GM23248 (cell line): ENCODE measurements at places on chromosomes 2 and 18.
A peak's percentile ranks its signal among the peaks of the same experiment; 100 is the strongest.

- no peak for DNase-seq
Measured at GRCh38 chr18:58027341-58027740, 16.7 kb upstream of the NEDD4L start.

DNA sequence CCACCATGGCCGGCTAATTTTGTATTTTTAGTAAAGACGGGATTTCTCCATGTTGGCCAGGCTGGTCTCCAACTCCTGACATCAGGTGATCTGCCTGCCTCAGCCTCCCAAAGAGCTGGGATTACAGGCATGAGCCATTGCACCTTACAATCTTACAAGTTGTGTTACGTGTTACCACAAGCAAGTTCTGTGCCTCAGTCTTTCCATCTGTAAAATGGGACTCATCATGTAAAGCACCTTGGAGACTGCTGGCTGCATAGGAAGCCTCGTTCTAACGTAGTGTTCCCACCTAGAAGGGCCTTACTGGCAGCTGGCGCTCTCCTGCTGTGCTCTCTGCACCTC, 10.0 kb downstream of the DNAJB2 start:
- DNase-seq: no peak

GRCh38 chr2:190809139-190809764, 71.4 kb upstream of the GLS start:
- DNase-seq: no peak

GRCh38 chr18:76497021-76497420, 2.0 kb upstream of the ZNF516 start:
- no peak for DNase-seq

GRCh38 chr2:16168506-16169264, 228.3 kb downstream of the MYCN start:
- no peak for DNase-seq

DNA sequence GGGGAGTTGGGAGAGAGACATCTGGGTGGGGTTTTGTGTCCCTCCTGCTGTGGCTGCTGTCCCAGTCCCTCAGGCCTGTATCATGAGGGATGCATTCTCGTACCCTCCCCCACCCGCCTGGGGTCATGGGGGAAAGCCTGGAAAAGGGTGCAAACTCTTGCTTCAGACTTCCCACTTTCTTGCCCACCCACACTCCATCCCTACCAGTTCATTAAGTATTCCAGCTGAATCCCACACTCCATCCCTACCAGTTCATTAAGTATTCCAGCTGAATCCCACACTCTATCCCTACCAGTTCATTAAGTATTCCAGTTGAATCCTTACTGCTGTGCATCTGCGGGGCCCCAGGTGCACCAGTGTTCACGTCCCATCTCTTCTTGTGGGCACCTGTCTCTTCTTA, 116.3 kb downstream of the ACAA2 start:
- no peak for DNase-seq

DNA sequence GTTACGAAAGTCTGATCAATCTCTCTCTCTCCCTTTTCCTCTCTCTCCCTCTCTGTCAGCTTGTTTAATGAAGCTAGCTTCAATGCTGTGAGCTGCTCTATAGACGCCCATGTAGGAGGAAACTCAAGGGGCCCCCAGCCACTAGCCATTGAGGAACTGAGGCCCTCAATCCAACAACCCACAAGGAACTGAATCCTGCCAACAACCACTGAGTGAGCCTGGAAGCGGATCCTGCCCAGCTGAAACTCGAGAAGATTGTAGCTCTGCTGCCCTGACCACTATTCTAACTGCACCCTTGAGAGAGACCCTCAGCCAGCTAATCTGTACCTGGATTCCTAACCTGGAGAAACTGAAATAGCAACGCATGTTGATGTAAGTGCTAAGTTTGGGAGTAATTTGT, 129.2 kb downstream of the BCL11A start:
- DNase-seq: no peak

DNA sequence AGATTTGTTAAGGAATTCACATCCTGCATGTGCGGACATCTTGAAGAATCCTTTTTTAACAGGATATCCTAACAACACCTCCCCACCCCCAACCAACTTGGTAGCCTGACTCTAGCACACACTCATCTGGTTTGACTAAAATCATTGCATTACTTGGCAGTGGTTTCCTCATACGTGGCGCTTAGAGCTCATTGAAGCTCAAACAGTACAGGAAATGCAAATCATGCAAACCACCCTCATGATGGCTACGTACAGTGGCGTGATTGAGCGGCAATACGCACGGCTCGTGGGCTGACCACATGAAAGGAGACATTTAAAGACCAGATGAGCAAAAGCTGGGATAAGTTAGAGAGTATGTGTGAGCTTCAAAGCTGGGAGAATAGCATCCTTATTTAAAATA, 336.2 kb downstream of the ZEB2 start:
- DNase-seq: peak; percentile 90

GRCh38 chr2:171957061-171957460, 34.8 kb downstream of the HAT1 start:
- peak; percentile 42 for DNase-seq

DNA sequence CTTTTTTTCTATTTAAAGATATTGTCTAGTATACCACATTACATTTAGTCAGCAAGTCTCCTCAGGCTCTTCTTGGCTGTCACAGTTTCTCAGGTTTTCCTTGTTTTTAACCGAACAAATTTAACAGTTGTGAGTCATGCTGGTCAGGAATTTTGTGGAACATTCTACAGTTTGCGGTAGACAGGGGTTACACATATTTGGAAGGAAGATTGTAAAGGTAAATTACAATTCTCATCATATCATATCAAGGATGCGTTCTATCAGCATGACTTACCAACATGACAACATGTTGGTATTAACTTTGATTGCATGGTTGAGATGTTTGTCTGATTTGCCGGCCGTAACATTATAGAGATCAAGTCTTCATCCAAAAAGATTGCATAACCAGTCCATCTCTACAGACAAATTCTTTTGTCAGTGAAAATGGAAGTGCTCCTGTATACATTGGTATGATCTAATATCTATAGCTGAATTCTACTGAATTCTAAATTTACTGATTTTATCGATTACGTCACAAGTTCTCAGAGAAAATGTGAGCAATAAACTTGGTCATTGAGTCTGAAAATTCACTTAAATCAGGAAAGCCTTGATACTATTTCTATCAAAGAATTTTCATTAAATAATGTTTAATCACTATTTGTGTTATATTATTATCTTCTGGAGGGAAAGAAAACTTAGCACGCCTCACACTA, 664.4 kb upstream of the SLC8A1 start:
- no peak for DNase-seq

DNA sequence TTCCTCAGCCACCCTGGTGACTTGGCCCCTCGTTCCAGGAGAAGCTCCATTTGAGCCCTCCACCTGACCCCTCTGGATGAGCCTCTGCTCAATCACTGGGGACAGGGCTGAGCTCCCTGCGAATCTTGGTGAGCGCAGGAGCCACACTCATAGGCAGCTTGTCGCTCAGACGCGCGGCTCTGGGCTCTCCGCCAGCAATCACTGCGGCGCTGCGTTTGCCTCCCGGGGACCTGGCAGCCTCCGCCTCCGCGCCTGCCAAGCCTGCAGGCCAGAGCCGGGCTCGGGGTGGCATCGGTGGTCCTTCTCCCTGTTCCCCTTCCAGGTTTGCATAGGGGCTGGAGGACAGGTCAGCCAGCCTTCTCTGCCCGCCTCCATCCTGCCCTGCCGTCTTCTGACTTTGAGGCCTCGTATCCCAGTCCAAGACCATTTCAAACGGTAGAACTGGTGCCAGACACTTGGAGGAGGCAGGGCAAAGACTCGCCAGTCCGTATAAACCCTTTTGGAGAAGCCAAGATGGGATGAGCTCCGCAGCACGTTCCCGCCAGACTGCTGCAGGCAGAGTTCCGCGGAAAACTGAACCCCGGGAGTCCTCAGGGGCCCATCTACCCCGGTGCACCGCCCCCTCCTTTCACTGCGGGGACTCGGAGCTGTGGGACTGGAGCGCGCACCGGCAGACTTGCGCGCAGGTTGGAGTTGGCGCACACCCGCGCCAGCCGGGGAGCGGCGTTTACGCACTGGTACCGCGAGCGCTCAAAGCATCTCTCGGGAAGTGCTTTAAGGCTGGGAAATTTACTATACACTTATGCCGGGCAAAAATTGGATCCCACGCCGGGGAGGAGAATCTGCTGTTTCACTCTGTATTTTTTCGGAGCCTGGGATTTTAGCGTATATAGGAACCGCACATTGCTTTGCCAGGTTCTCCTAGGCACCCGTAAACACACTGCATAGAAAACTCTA, 1.1 kb upstream of the TACR1 start:
- peak; percentile 65 for DNase-seq

DNA sequence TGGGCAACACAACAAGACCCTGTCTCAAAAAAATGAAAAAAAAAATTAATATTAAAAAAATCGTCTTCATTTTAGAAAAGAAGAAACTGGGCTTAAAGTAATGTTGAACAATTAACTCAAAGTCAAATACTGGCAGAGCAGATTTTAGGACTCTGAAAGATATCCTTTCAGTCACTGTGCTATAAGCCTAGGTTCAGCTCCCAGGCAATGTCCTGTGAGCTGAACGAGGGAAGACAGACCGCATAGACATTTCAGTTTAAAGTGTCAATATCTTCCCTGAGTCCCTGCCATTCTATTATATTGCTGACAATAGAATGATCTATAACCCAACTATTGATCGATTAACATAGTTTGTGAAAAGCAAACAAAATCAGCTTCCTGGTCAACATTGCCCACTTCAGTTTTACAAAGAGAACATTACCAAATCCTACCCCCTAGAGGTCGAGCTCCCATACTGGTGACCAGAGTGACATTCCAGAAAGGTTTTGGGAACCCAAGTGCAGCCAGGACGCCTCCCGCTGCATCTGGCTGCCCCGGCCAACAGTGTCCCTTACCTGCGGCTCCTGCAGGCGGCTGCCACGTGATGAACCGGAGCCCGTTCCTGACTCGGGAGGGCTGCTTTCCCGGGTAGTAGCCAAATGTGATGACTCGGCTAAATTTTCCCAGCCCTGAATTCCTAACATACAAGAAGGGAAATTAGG, 639 bp downstream of the MRO start:
- DNase-seq: peak; percentile 28

GRCh38 chr2:70988151-70988550, 6.5 kb downstream of the TEX261 start:
- DNase-seq: no peak

GRCh38 chr2:170139276-170139967, 38.5 kb upstream of the MYO3B start:
- DNase-seq: no peak

DNA sequence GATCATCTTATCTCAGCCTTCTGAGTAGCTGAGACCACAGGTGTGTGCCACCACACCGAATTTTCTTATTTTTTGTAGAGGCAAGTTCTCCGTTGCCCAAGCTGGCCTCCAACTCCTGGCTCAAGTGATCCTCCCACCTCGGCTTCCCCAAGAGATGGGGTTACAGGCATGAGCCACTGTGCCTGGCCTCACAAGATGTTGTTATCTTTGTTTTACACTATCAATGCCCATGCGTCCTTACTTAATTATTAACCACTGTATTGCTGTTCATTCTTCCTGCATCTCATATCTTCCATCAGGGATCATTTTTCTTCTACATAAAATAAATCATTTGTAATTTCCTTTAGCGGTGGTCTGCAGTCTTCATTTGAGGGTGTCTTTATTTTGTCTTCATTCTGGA, 181.9 kb downstream of the TGIF1 start:
- DNase-seq: no peak

- no peak for DNase-seq
Measured at GRCh38 chr18:73099759-73100158, 232.0 kb upstream of the NETO1 start.

- DNase-seq: no peak
Measured at GRCh38 chr2:17590342-17590911, 49.9 kb downstream of the VSNL1 start.

GRCh38 chr2:137826373-137827372, 137.6 kb upstream of the HNMT start:
- no peak for DNase-seq

GRCh38 chr18:41767960-41768359, 187.1 kb upstream of the PIK3C3 start:
- peak; percentile 51 for DNase-seq

DNA sequence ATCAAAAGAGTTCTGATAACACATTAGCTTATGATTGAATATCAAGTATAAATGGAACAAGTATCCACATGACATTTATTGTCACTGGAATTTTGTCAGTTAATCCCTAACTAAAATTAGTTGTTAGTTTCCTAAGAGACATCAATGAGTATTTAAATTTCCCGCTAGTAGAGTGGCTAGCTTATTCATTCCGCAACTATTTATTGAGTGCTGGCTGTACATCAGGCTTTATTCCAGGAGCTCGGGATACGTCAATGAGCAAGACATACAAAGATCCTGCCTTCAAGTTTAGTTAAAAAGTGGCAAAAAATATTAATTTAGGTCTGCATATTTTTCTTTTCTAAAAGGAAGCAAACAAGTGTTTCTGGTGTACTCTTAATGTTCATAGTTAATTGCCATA, 59.3 kb downstream of the PRKRA start:
- no peak for DNase-seq

GRCh38 chr2:85669549-85669948, 1.6 kb upstream of the SFTPB start:
- DNase-seq: no peak

DNA sequence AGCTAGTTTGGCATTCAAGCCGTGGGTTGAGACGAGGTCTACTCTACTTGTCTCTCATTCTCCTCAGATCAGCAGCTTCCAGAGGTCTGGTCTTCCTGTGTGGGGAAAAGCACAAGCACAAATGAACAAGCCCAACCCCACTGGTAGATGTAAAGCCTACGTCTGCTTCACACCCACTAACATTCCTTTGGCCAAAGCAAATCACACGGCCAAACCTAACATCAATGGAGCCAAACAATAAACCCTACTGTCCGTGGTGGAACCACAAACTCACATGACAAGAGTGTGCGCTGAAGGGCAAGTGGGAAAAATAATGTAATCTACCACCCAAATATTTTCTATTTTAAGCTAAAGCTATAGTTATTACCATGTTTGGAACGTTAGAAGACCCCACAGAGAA, 179.3 kb upstream of the MGAT5 start:
- DNase-seq: no peak

DNA sequence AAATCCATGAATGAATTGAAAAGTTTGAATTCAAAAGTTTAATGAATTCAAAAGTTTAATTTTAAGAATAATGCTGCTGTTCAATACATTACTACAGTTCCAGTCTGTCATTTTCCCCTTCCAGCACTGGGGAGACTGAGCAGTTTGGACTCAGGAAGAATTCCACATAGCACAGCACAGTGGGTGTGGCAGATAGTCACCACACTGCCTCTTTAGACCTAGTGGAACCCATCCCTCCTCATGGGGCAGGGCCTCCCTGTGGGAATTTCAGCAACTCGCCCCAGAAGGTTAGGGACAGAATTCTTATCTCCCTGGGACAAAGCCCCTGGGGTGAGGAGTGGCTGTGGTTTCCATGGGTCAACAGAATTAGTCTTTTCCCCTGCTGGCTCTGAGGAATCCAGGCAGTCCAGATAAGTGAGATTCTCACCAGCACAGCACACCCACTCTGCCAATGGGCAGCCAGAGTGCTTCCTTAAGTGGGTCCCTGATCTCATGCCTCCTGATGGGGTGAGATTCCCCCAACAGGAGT, 442.0 kb upstream of the SYT4 start:
- DNase-seq: no peak

GRCh38 chr18:13715330-13715729, 11.0 kb downstream of the FAM210A start:
- no peak for DNase-seq

- no peak for DNase-seq
Measured at GRCh38 chr2:144931480-144931879, 411.6 kb upstream of the ZEB2 start.

GRCh38 chr2:47636176-47636575, 146.8 kb upstream of the MSH6 start:
- DNase-seq: no peak

- peak; percentile 74 for DNase-seq
Measured at GRCh38 chr2:105114551-105114950, 76.7 kb downstream of the MRPS9 start.

- no peak for DNase-seq
Measured at GRCh38 chr2:33528441-33528950, 52.0 kb downstream of the RASGRP3 start.
